ENCODE measurements at places on chromosomes 4 and X.
A peak's percentile ranks its signal among the peaks of the same experiment; 100 is the strongest.

GRCh38 chr4:16524911-16525554 is 298.8 kb upstream of the TAPT1 start:
- no peak overlapping the region for H3K27ac ChIP-seq
- H3K4me1 ChIP-seq = no peaks in the 10 kb centered on the region
- H3K36me3 ChIP-seq = no peaks in the 10 kb centered on the region
- H3K4me3 ChIP-seq = no peak overlapping the region
- no peak for DNase-seq

DNA sequence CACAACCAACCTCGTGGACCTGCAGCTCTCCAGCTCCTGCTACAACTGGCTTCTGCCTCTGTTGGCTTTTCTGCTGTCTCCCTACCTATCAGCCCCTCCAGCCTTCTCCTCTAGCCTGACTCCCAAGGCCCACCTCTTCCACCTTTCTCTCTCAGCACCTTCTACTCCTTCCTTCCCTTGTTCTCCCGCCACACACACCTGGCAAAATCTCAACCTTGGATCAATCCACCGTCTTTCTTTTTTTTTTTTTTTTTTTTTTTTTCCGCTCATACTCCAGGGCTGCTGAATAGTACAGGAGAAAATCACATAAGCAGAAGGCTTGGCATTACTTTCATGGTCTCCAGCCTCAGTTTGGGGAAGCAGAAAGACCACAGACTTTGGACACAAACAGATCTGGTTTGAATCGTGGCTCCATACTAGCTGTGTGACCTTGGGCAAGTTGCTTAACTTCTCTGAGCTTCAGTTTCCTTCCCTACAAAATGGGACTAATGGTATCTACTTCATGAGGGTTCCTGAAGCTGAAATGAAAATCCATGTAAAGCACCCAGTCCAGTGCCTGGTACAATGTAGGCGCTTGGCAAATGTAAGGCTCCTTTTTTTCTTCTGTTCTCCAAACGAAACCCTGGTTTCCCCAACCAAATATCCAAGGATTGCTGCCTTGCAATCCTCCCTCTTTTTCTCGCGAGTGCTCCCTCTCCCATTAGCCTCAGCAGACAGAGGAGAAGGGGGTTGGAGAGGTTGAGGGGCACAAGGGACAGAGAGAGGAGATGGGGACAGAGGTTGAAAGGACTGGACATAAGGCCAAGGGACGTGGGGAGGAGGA is 1.7 kb downstream of the FGD1 start:
- H3K27ac ChIP-seq = peak overlapping the region; percentile 58
- peak overlapping the region; percentile 77 for H3K4me3 ChIP-seq
- peaks cover 8% of the 10 kb centered on the region for H3K4me1 ChIP-seq
- peaks cover 4% of the 10 kb centered on the region for H3K36me3 ChIP-seq

- H3K27ac ChIP-seq = peak overlapping the region; percentile 90
- peak overlapping the region; percentile 30 for H3K4me3 ChIP-seq
- peaks cover 4% of the 10 kb centered on the region for H3K36me3 ChIP-seq
- H3K27me3 ChIP-seq = no peaks in the 10 kb centered on the region
- H3K4me1 ChIP-seq = peaks cover 31% of the 10 kb centered on the region
Observed at GRCh38 chrX:19840899-19841648, 46.3 kb downstream of the SH3KBP1 start.

- no peak for DNase-seq
- H3K27me3 ChIP-seq = peaks cover 4% of the 10 kb centered on the region
- peaks cover 6% of the 10 kb centered on the region for H3K4me1 ChIP-seq
- no peak overlapping the region for H3K4me3 ChIP-seq
- no peak overlapping the region for H3K27ac ChIP-seq
Observed at GRCh38 chrX:153561337-153561736, 37.6 kb downstream of the CCNQ start.

GRCh38 chrX:19514791-19515614 is at the start of gene MAP3K15:
Gene MAP3K15, minus strand, starts transcription at chrX:19515508. Its CDS starts 247 bp downstream, at chrX:19515261.
- H3K4me3 ChIP-seq = peak within 1 kb of the TSS; percentile 69
- no peak within 1 kb of the TSS for H3K27ac ChIP-seq
- DNase-seq = no peak
- H3K36me3 ChIP-seq = no peaks in the 10 kb centered on the region

DNA sequence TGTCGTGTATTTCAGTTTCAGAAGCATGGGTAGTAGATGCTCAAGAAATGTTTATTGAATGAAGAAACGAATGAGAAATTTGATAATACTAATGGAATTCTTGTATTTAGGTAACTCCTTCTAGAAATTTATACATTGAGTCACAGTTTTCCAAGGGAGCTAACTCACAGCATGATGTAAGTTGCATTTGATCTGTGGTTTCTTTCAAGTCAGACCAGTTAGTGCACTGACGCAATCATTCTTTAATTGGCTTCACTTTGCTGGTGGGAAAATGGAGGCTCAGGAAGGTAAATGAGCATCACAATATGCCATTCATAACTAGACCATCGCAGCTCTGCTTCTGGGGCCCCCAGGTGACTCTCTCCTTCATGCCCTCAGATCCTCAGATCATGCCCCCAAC is 17.3 kb upstream of the CWH43 start:
- no peaks in the 10 kb centered on the region for H3K4me1 ChIP-seq
- H3K36me3 ChIP-seq = no peaks in the 10 kb centered on the region
- no peak overlapping the region for H3K27ac ChIP-seq
- H3K27me3 ChIP-seq = peaks cover 2% of the 10 kb centered on the region

DNA sequence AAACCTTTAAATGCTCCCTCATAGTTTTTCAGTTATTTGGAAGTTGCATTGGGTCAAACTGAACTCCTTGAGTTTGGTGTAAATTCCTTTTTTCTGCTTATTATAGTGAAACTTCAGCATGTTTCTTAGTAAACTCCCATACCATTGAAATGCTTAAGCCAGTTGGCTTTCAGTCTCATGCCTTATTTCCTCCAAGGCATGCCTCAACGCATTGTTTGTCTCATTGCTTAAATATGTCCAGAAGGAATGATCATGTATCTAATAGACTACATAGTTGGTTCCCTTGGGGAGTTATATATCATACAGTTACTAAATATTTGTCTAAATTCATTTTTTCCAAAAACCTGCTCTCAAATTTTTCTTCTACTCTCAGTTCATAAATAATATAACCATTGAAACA is 114.0 kb downstream of the STOX2 start:
- H3K27ac ChIP-seq = no peak overlapping the region
- peaks cover 3% of the 10 kb centered on the region for H3K27me3 ChIP-seq
- H3K4me1 ChIP-seq = no peaks in the 10 kb centered on the region
- no peak for DNase-seq
- no peaks in the 10 kb centered on the region for H3K36me3 ChIP-seq

DNA sequence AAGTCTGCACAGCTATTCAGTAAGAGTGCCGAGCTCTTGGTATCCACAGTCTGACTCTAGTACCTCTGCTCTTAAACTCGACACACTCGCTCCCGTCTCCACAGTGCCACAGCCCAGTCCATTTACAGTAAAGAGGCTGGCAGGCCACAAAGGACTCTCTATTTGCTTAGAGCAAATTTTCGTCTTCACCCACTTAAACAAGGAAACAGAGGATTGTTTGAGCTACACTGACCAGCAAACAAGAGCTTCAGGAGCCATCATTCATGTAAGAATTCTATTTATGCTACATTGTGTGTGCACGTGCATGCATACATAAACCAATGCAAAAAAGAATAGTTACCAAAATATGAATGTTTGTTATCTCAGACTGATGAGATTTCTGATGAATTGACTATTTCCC is 290.2 kb downstream of the USP46 start:
- no peak overlapping the region for H3K27ac ChIP-seq
- no peak for DNase-seq
- H3K4me3 ChIP-seq = no peak overlapping the region
- H3K36me3 ChIP-seq = no peaks in the 10 kb centered on the region
- peaks cover 5% of the 10 kb centered on the region for H3K27me3 ChIP-seq
- H3K4me1 ChIP-seq = no peaks in the 10 kb centered on the region

GRCh38 chr4:60404027-60404426 is 796.1 kb upstream of the ADGRL3 start:
- H3K4me1 ChIP-seq = no peaks in the 10 kb centered on the region
- H3K27ac ChIP-seq = no peak overlapping the region
- no peak overlapping the region for H3K4me3 ChIP-seq
- no peak for DNase-seq
- no peaks in the 10 kb centered on the region for H3K27me3 ChIP-seq
- no peaks in the 10 kb centered on the region for H3K36me3 ChIP-seq

- H3K36me3 ChIP-seq = no peaks in the 10 kb centered on the region
- no peak for DNase-seq
- no peak overlapping the region for H3K4me3 ChIP-seq
- H3K27ac ChIP-seq = no peak overlapping the region
Observed at GRCh38 chr4:40718586-40718985, 31.2 kb upstream of the NSUN7 start.

GRCh38 chr4:168604496-168605373 is 107.9 kb downstream of the PALLD start:
- no peak overlapping the region for H3K4me3 ChIP-seq
- no peaks in the 10 kb centered on the region for H3K36me3 ChIP-seq
- no peaks in the 10 kb centered on the region for H3K4me1 ChIP-seq
- peaks cover 3% of the 10 kb centered on the region for H3K27me3 ChIP-seq
- H3K27ac ChIP-seq = no peak overlapping the region

GRCh38 chrX:1450361-1451161 is 2.1 kb downstream of the ASMTL start:
- peaks cover 24% of the 10 kb centered on the region for H3K36me3 ChIP-seq
- H3K4me3 ChIP-seq = no peak overlapping the region
- H3K4me1 ChIP-seq = peaks cover 48% of the 10 kb centered on the region
- peak overlapping the region; percentile 58 for H3K27ac ChIP-seq

DNA sequence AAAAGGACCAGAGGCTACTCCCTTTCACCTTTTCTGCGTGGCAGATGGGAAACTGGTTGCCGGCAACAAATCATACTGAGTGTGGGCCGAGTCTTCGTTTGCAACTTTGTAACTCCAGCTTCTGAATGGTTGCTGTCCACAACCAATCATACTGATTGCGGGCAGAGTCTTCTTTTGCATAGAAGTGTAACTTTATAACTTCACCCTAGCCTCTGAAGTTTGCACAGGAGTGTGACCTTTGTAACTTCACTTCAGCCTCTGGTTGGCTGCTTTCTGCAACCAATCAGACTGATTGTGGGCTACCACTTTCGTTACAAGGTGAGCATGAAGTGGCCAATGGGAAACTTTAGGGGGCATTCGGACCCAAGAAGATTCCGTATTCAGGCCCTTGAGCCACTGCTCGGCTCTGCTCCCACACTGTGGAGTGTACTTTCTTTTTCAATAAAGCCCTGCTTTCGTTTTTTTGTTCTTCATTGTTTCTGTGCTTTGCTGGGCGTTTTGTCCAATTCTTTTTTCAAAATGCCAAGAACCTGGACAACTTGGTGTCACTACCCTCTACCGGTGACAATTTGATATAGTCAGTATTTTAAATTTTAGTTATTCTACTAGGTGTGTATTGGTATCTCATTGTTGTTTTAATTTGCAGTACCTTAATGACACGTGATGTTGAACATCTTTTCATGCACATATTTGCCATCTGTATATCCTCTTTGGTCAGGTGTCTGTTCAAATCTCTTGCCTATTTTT is 9.0 kb upstream of the PAGE5 start:
- H3K27ac ChIP-seq = no peak overlapping the region
- H3K27me3 ChIP-seq = no peaks in the 10 kb centered on the region
- H3K4me3 ChIP-seq = no peak overlapping the region
- DNase-seq = no peak
- no peaks in the 10 kb centered on the region for H3K4me1 ChIP-seq

DNA sequence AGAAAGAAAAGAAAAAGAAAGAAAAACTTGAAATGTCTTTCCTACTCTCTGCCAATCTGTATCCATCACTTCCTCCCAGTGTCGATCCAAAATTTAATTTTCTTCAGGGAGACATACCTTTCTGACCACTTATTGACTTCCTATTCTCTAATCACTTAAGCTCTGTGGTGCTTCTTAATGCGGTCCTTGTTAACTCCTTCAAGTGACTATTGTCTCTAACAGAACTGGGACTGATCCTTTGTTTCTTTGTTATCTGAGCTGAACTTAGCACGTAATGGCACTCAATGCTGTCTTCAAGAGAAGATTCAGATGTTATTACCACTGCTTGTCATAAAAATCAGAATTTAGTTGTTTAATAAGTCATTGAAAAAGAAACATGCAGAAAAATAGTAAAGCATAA is 31.2 kb downstream of the LARP7 start:
- H3K4me1 ChIP-seq = no peaks in the 10 kb centered on the region
- no peak overlapping the region for H3K27ac ChIP-seq
- H3K27me3 ChIP-seq = no peaks in the 10 kb centered on the region

GRCh38 chr4:154367659-154368058 is 123.9 kb downstream of the DCHS2 start:
- H3K27me3 ChIP-seq = peaks cover 6% of the 10 kb centered on the region
- H3K4me3 ChIP-seq = peak overlapping the region; percentile 49
- no peak overlapping the region for H3K27ac ChIP-seq
- peaks cover 3% of the 10 kb centered on the region for H3K36me3 ChIP-seq
- DNase-seq = no peak

DNA sequence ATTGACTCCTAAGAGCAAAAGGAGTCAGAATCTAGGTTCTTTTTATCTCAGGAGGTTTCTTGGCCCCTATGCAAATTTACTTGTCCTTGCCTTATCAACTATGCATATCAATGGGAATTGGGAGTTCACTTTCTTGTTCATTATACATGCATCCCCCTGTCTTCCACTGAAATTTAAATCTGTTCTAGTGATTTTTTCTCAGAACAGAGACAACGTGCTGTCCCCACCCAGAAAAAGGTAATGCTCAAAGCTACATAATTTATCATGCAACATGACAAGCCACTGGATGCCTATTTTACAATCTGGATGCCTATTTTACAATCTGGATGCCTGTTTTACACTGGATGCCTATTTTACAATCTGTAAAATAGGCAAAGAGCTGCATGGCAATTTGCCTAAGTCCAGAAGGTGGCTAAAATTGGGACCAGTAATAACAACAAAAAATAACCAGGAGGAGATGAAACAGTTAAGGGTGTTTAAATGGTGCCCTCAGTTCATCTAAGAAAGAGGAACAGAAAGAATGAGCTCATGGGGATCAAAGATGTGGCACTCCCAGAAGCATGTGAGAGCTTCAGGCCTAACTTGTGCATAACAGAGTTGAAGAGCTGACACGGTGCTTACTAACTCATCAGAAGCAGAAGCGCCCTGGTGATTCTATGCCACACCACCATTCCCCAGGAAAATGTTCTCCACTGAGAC is 537.8 kb upstream of the BOD1L1 start:
- DNase-seq = peak; percentile 15
- H3K27me3 ChIP-seq = no peaks in the 10 kb centered on the region
- H3K27ac ChIP-seq = peak overlapping the region; percentile 88
- peaks cover under 1% of the 10 kb centered on the region for H3K36me3 ChIP-seq
- peaks cover 24% of the 10 kb centered on the region for H3K4me1 ChIP-seq

GRCh38 chr4:22942920-22943559 is 250.3 kb downstream of the GBA3 start:
- DNase-seq = no peak
- H3K36me3 ChIP-seq = no peaks in the 10 kb centered on the region
- H3K27ac ChIP-seq = no peak overlapping the region
- no peaks in the 10 kb centered on the region for H3K4me1 ChIP-seq

- no peak overlapping the region for H3K27ac ChIP-seq
- DNase-seq = no peak
- H3K4me3 ChIP-seq = no peak overlapping the region
- no peaks in the 10 kb centered on the region for H3K36me3 ChIP-seq
- H3K4me1 ChIP-seq = no peaks in the 10 kb centered on the region
Observed at GRCh38 chrX:644304-645281, 14.0 kb downstream of the SHOX start.

- H3K4me3 ChIP-seq = no peak overlapping the region
- H3K27ac ChIP-seq = no peak overlapping the region
- no peaks in the 10 kb centered on the region for H3K27me3 ChIP-seq
- no peak for DNase-seq
Observed at GRCh38 chr4:23455456-23456158, 434.2 kb downstream of the PPARGC1A start.

GRCh38 chrX:119041175-119041574 is 31.6 kb upstream of the CT47C1 start:
- H3K36me3 ChIP-seq = no peaks in the 10 kb centered on the region
- H3K4me3 ChIP-seq = no peak overlapping the region
- no peaks in the 10 kb centered on the region for H3K27me3 ChIP-seq
- no peaks in the 10 kb centered on the region for H3K4me1 ChIP-seq
